ENCODE measurements at places on chromosomes 3 and 15.

GRCh38 chr3:123469323-123469995, 20.6 kb upstream of the ADCY5 start:
- no peak for DNase-seq

DNA sequence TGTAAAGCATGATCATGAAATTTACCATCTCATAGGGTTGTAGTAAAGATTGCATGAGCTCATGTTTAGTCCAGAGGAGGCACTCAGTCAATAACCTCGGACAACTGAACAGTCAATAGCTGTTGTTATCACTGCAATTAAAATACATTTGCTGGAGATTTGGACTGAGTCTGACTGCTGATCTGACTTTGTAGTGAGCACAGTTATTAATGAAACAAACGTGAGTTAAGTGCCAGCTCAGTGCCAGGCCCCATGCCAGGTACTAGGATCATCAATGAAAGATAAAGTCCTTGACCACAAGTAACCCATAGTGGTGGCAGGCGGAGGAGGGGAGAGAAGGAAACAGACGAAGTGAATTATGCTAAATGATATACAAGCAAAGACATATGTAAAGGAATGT, 43.7 kb upstream of the PRICKLE2 start:
- no peak for DNase-seq

DNA sequence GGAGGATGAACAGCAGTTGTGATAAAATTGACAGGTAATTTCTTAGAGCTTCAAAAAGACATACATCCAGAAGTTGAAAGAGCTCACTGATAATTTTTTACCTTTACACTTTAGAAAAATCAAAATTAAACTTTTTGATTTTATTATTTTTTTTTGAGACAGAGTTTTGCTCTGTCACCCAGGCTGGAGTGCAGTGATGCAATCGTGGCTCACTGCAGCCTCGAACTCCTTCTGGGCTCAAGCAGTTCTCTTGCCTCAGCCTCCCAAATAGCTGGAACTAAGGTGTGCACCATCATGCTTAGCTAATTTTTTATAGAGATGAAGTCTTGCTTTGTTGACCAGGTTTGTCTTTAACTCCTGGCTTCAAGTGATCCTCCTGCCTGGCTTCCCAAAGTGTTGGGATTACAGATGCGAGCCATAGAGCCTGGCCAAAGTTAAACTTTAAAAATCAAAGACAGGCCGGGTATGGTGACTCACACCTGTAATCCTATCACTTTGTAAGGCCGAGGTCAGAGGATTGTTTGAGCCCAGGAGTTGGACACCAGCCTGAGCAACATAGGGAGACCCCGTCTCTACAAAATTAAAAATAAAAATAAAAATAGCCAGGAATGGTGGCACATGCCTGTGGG, 21.7 kb downstream of the PLA2G4F start:
- no peak for DNase-seq

DNA sequence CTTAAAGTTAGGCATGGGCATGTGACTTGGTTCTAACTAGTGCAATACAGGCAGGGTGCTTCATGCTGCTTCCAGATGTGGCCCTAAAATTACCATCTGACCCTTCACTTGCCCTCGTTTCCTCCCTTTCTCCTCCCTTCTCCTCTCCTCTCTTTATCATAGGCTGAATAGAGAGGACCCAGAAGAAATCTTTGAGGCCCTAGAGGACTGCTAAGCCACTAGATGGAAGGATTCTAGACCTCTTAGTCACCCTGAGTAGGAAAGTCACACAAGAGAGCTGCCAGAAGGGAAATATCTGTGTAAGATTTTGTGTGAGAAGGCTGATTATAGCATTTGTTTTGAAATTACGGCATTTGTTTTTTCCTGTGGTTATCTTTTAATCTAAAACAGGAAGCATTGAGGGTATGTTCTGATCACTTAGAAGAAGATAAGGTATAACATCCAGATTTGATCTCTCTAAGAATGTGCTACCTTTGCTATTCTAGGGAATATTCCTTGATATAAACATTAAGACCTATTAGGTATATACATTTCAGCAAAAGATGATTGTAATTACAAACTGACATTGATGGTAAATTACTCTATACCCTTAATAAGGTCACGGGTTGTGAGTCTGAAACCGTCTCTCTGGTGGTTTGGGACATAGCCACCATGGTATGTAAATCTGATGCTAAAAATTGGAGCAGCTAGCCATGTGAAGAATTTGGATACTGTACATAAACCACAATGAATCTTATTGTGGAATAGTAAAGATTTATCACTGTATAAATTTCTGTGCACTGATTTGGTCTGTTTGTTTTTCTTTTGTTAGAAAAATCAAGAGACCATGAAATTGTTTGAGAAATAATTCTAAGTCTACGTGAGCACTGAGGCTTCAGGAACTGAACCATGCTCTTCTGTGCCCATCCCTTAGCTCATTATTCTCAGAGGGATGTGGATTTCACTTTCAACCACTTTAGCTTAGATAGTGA, 84.1 kb downstream of the TP63 start:
- DNase-seq: no peak

- no peak for DNase-seq
Observed at GRCh38 chr15:60118146-60118545, 114.0 kb downstream of the FOXB1 start.

- DNase-seq: no peak
Observed at GRCh38 chr15:101178931-101179330, 72.9 kb downstream of the CHSY1 start.

- no peak for DNase-seq
Observed at GRCh38 chr15:44670087-44670950, 6.9 kb upstream of the SPG11 start.

GRCh38 chr3:50324351-50325112, 2.0 kb upstream of the HYAL2 start:
- DNase-seq: peak; percentile 74

- no peak for DNase-seq
Observed at GRCh38 chr15:79440355-79440908, 8.3 kb downstream of the MINAR1 start.

GRCh38 chr3:59308001-59308400, 258.2 kb upstream of the CFAP20DC start:
- no peak for DNase-seq

- DNase-seq: peak; percentile 95
Observed at GRCh38 chr3:138329127-138329983, at the start of gene NME9. TSS of gene NME9 (minus strand) at chr3:138329851. CDS start at chr3:138329335, 516 bp downstream.

DNA sequence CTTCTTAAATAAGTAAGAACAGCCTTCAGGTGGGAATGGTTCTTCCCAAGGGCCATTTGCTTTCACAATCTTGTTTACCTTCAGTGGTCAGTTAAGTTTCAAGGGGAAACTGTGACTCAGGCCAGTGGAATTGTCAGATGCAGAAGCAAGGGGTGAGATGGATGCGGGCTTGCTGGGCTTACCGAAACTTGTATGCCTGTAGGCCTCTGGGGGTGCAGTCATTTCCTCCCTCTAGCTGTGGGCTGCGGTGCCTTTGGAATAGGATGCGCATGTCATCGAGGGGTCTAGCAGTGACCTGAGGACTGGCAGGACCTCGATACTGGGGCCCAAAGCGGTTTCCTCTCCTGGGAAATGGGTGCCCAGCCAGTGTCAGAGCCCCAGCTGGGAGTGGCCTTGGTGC, 121.6 kb downstream of the EEFSEC start:
- no peak for DNase-seq

GRCh38 chr3:173676094-173676493, 278.6 kb downstream of the NLGN1 start:
- DNase-seq: no peak

DNA sequence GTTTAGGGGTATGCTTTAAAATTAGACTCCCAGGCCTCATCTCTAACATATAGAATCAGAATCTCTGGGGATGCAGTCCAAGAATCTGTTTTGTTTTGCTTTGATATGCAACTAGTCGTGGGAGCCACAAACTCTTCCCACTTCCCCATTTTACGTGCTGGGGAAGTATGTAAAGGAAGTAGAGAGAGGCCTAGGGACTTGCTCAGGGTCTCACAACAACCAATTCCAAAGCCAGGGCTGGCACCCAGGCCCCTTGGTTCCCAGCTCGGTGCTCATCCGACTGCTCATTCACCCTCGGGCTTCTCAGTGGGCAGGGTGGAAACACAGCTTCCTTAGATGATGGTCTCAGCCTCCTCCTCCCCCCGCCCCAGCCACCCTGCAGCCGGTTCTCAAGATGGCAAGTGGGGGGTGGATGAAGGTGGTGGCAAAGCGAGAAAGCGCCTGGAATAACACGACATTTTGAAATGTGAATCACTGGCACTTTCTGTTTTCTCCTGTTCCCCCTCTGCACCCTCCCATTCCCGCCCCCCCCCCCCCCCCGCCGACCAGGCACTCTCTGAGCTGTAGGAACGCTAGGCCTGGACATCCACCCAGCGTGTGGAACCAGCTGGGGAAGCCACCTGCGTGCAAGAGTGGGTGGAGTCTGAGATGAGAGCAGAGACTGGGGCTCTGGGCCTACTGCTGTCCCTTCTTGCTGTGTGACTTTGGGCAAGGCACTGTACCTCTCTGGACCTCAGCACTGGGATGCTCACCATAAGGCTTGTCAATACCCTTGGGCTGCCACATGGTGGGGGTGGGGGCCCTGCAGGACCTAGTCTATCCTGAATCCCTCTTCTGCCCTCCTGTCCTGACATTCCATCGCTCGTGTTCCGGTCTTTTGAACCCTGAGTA, 214.5 kb downstream of the RPLP1 start:
- DNase-seq: no peak

DNA sequence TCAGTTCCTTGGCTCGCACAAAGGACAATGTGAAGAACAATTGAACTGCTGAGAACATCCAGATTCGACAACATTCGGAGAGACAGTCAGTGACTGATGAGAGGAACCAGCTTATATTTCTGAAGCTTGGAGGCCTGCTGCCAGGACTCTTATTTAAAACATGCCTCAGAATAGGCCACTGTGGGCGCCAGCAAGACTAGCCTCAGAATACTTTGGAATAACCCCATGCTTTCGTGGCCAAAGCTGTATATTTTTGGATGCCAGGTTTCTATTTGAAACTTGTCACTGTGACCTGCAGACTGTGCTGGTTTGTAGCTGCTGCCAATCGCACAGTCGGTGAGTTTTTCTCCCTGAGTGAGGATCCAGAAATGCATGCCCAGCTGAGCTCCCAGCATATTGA, 129.9 kb upstream of the UBE3A start:
- DNase-seq: no peak

- DNase-seq: no peak
Observed at GRCh38 chr3:43525386-43525785, 96.4 kb downstream of the ANO10 start.

Data from NCI-H2081 (cell line).